ENCODE measurements at places on chromosomes 3 and 15.

DNA sequence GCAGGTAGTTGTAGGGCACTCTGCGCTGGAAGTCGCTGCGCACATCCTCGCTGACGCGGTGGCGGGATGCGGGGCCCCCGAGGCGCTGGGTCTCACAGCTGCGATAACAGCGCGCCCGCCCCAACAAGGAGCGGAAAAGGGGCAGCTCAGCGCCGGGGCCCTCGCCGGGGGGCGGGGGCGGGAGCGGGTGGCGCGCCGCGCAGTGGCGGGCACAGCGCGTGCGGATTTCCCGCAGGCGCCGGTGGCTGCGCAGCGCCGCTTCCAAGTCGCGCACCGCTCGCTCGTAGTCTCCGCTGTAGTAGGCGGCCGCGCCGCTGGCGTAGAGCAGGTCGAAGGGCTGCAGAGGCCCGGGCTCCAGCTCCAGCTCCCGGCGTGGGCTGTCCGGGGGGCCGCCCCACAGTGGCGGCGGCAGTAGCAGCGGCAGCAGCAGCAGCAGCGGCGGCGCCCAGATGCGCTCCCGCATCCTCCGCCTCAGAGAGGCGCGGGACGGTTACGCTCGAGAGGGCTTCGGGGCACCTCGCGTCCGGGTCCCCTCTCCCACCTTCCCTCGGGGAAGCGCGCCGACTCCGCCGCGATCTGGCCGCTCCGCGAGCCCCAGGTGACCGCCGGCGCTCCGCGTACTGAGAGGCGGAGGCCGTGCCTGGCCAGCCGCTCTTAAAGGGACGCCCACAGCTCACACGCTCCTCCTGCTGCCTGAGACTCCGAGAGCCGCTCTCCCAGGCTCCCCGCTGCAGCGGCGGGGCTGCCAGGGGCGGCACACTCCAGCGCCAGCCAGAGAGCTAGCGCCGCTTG, at the start of gene P3H2:
Gene P3H2, minus strand, starts transcription at position 629 of the 792 bp plus-strand sequence. Its CDS starts 166 bp downstream, at position 463.
- peak; percentile 70 for DNase-seq

GRCh38 chr15:49023354-49023753, 22.9 kb downstream of the SECISBP2L start:
- no peak for DNase-seq

- no peak for DNase-seq
These were observed 20.8 kb downstream of the CORO2B start for GRCh38 chr15:68599560-68600071.

DNA sequence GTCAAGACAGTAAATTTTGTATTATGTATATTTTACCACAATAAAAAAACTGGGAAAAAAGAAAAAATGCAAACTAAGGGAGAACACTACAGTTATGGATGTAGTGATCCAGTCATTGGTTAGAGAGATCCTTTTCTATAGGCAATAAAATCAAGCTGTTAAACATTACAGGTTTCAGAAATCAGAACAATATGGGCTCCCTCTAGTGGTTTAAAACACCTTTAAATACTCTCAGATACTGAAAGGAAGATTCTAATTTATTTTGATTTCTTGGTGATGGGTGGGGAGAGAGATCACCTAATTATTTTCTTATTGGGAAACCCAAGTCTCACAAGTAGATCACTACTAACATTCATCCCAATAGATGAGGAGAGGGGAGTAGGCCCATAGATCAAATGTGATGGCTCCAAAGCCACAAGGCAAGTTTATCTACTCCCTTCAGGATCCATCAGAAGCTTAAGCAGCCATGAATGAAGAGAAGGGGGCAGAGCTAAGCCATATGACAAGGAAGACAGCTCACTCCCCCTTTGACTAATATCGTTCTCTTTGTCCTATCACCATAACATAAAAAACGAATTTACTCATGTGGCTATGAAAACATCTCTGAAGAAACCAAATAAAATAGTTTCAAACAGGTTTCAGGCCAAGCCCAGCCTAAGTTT, 118.6 kb downstream of the ANO10 start:
- DNase-seq = peak; percentile 19

DNA sequence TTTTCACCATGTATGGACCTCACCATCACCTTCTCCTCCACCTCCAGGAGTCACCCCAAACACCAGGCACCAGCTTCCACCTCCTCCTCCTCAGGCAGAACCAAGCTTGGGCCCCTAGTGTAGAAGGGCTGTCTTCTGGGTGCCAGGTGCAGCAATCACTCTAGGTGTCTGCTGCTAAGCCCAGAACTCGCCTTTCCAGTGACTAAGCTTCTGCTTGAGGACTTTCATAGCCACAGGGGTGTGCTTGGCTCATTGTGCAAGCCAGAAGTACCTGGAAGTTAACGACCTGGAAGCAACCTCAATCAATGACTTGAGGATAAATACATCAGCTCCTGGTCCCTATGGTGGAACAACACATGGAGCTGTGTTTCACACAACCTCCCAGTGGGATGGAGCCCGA, 49.8 kb upstream of the PXYLP1 start:
- no peak for DNase-seq

Measured in NCI-H1092 treated with DMSO at 0.1 percent for 48 hours (cell line).